Hepatocyte (in vitro differentiated cells): ENCODE measurements at places on chromosomes 12 and 14. TPM values are rescaled to one million over a fixed set of nuclear protein-coding genes. Genes with fewer than 3 reads are reported as not detected.

Gene HOXC6
- polyA plus RNA-seq, result 11.1 and 12.1 TPM in 2 replicates

Gene ZNF641
- 15.5 and 16.2 TPM in 2 replicates for polyA plus RNA-seq

Gene TNFAIP2
- 14.2 and 28.2 TPM in 2 replicates for polyA plus RNA-seq

Gene ATN1
- polyA plus RNA-seq, result 32.7 and 43.7 TPM in 2 replicates

Gene GLI1
- 5.1 and 6.0 TPM in 2 replicates for polyA plus RNA-seq
